ENCODE measurements at places on chromosomes 6 and 20. TPM values are rescaled to one million over a fixed set of nuclear protein-coding genes. Genes with fewer than 3 reads are reported as not detected.

Gene SNAP91
- 81.5 TPM for total RNA-seq

Gene PCSK2
- 24.1 TPM for total RNA-seq

Gene ASXL1
- 78.8 TPM for total RNA-seq

Gene TFAP2C
- total RNA-seq, result not detected

Gene LY86
- 2.6 TPM for total RNA-seq

Gene GSS
- total RNA-seq, result 25.7 TPM

Gene ZBTB46
- 20.3 TPM for total RNA-seq
